Fibroblast of skin of left quadriceps (primary cell): ENCODE measurements at places on chromosomes 6 and 20.

- DNase-seq, result no peak
Measured at GRCh38 chr6:5248302-5249098, 12.2 kb downstream of the LYRM4 start.

DNA sequence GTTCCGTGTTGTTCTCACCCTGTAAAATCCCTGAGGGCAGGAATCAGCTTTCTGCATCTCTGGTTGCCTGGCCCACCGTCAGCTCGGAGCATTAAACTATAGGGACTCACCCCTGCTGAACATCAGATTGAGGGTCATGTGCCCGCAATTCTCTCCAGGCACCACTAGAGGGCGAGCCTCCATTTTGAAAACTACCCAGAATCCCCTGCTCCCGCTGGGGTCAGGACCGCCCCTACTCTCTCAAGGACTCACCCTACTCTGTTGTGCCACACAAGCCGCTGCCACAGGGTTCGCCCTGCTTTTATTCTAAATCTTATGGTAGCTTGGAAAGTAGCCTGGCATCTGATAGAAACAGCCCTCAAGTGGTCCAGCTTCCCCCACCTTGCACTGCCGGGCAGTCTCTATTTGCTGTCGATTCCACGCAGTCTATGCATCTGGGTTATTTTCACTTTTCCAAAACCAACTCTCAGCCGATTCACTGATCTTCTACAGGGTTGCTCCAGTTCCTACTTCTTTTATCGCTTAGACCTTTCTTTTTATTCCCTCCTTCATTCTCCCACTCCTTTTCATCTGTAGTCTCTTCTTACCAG lies 244.1 kb upstream of the QKI start:
- DNase-seq, result no peak

- no peak for DNase-seq
Measured at GRCh38 chr6:112279031-112279935, 24.9 kb upstream of the LAMA4 start.

DNA sequence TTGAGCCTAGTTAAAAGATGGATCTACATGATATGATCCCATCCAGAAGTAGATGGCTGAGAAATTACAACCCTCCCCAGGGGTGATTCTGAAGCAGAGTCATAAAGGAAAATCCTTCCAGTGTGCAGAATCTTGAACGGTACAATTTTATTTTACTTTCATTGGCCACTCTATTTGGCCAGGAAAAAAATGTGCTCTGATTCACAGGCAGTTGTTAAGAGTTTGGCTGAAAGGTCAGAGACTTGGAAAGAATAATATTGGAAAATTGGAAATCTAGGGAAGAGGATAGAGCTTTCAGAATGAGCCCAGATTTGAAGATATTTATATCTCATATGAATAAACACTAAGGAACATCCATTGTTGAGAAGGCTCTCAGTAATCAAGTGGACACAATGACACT lies 1299.3 kb upstream of the GJE1 start:
- no peak for DNase-seq

DNA sequence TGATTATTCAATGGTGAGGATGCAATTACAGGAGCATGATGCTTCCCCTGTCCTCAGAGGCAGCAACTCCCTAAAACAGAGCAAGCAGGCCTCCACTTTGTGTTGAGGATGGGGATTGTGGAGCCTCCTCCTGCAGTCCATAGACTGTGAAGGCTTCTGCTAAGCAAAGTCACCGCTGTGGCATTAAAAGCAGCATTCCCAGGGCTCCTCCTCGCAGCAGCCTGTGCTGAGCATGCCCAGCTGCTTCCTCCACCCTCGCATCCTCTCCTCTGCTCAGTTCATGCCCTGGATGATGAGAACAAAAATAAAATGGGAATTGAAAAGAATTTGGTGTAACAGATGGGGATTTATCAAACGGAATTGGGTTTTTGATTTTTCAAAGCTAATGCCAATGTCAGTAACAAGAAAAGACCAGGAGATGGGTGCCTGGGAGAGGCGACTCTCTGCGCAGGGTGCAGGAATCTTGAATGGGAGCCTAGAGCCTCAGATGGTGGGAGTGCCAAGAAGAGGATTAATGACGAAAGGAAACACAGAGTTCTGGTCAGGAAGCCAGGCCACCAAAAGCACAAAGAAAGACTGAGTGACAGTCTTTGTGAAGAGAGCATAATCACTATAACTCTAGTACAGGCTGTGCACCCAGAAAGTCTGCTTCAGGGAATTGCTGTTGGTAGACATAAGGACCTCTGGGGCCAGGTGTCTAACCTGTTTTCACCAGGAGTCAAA lies 347.6 kb downstream of the TPBG start:
- no peak for DNase-seq

GRCh38 chr20:3890999-3891929 lies 2.1 kb downstream of the PANK2 start:
- no peak for DNase-seq

DNA sequence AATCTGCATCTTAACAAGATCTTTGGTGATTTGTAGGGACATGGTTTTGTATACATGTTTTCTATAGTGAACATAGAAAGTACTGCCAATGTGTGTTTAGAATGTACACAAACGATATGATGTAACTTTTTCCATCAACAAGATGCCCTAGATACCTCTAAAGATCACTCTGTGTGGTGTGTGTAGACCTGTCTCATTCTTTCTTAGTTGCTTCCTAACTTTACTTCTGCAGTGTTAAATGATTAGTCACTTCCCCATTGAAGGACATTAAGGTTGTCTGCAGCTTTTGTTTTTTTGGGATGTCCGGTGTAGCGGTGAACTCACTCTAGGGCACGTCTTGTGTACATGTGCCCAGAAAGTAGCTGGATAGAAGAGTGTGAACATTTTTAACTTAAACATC lies 35.9 kb downstream of the CDYL start:
- DNase-seq, result no peak

- DNase-seq, result no peak
Measured at GRCh38 chr20:10910535-10911178, 236.9 kb upstream of the JAG1 start.

DNA sequence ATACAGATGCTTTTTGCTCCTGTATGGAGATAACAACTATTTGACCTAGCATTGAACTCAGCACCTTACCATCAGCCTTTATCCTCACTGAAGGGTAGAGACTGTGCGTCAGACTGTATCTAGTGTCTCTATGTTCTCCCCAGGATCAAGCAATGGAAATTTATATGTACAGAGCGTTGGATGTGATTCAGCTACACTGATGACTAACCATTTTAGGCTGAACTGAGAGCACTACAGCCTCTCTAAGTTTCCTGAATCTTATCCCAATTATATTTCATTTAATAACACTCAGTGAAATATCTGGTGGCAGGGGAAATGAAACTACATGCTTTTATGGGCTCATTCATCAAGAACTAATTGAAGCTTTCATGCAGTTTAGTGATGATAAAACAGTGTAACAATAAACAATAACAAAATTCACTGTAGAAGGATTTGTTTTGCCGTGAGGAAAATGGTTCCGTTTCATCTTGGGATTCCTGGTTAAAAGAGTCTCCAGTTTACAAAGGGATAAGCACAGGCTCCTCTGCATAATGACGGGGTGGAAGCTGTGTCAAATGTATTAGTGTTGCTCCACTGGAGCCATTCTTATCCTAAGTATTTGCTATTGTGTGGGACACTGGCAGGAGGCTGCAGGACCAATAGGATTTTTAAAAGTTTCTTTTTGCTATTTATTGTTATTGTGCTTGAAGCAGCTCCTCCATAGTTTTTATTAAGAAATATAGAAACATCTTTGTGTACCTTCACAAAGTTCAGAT lies 567.6 kb upstream of the MMS22L start:
- DNase-seq, result no peak

DNA sequence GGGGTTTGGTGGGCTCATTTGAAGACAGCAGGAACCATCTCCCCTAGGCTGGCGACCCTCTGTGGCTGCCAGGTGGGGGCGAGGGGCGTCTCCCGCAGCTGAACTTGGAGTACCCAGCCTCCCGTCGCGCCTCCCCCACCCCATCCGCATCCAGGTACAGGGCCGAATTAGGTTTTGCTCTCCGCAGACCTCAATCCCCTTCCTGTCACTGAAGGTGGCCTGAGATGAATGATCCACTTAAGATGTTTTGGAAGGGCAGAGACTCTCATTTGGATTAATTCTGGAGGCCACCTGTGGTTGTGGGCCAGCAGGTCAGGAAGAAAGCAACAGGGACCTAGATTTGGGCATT lies 493 bp downstream of the CD83 start:
- DNase-seq, result no peak

GRCh38 chr20:53872561-53873229 lies 197.7 kb downstream of the BCAS1 start:
- DNase-seq, result no peak

GRCh38 chr6:83603551-83603950 lies 91.2 kb downstream of the PRSS35 start:
- no peak for DNase-seq

DNA sequence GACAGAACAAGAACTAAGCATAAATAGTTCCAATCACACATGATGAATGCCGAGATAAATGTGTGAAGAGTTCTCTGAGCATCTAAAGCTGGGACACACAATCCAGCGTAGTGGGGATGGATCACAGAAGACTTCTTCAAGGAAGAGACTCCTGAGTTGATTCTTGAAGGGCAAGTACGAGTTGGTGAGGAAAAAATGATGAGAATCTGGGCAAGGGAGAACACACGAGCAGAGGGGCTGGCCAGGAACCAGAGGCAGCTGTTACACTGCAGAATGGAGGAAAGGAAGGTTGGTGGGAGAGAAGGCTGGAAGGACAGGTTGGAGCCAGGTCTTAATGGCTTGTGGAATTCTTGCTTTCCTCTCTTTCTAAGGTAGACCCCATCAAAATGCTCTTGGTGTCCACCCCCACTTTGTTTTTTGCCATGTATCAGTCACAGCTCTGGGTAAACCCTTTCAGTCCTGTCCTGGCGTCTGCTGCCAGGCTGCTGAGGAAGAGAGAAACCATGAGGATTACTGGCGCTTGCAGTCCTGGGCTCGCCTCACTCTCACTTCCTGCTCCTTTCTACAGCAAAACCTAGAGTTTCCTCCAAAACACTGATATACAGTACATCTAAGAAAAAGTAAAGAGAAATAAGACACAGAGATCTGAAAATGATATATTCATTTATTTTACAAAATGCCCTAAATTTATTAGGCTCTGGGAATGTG lies 127.6 kb upstream of the FAM184A start:
- DNase-seq, result no peak

- DNase-seq, result no peak
Measured at GRCh38 chr20:47221036-47221625, 135.4 kb downstream of the ZMYND8 start.

DNA sequence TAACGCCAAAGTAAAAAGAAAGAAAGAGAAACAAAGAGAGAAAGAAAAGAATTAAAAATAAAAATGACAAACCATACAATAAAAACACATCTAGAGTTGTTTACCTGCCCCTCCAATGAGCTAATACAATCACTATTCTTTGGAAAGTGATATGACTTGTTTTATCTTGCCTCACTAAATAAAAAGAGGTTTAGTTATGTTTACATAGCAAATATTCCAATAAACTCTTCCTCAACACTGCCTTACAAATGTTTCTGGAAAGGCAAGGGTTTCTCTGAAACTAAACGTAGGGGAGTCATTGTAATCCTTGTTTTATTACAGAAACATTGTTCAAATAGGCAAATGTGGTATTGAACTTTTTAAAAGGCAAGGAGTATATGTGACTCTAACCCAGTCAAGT lies 396.2 kb downstream of the EPM2A start:
- DNase-seq, result no peak

DNA sequence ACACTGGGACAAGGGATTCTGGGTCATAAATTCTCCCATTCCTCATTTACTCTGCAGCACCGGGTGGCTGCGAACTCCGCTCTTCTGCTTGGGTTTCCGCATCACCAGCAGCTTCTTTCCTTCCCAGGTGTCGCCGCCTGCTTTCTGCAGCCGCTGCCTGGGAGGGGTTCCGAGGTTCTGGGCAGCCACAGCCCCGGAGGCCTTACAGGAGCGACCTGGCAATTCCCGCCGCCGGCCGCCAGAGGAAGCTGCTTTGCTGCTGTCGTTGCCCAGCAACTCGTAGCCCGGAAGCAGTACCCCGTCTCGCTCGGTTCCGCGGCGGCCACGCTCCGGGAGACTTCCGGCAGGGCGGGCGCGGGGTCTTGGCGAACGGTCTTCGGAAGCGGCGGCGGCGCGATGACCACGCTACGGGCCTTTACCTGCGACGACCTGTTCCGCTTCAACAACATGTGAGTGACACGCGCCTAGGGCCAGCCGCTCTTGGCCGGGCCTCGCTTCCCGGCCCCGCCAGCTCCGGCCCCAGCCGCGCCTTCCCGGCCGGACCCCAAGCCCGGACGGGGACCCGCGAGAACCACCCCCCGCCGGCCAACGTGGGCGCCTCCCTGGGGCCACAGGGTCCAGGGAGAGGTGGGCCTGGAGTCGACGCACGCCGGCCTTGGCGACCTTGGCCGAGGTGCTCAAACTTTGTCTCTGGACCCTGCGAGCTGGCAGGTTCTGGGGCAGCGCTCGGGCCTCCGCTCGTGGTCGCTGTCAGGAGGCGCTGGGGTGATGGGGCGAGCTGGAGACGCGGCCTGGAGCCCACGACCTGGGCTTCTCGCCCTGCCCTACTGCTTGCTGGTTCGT lies at the start of gene NAA20:
Gene NAA20 (plus strand): TSS at position 362 of the 843 bp plus-strand sequence. CDS start 35 bp downstream, at position 397.
- DNase-seq, result peak; percentile 69

DNA sequence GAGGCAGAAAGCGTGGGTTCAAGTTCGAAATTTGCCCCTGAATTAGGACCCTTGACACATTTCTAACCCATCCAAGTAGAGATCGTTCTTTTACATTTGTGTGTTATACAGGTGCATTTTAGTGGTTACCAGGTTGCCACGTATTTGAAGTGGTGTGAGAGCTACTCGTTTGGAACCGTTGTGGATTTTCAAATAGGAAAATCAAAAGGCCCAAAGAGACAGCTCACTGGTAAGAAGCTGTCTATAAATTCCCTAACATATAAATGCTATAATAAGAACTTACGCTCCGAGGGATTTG lies 1.6 kb upstream of the REV3L start:
- no peak for DNase-seq
